Germinal center (tissue), 1 donor: ENCODE measurements at places on chromosomes 12 and 14.

DNA sequence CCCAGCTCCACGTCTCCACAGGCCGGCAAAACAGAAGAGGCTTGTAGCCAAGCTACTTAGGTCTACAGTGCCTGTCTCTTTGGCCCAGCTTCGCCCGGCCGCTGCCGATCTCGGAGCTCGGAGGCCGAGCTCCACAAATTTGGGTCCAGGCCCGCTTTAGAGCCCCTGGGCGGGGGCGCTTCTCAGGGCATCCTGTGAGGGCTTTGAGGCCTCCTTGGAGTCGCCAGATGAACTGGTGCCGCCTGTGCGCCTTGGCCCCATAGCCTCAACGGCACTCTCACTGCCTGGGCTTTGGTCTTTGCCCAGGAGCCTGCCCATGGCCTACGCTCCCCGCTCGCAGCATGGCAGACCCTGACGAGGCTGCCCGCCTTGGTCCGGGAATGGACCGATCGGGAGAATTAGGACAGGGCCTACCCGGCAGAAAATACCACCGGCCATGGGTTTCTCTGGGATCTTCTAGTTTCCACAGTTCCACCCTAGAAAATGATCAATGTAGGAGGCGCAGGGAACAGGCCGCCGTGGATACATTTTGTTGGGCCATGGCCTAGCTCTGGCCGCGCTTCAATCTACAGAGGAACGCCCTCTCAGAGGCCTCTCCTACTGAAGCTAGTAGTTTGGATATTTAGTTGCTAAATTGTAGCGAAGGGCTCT lies 953 bp upstream of the NKX2-8 start:
- no peak for DNase-seq

DNA sequence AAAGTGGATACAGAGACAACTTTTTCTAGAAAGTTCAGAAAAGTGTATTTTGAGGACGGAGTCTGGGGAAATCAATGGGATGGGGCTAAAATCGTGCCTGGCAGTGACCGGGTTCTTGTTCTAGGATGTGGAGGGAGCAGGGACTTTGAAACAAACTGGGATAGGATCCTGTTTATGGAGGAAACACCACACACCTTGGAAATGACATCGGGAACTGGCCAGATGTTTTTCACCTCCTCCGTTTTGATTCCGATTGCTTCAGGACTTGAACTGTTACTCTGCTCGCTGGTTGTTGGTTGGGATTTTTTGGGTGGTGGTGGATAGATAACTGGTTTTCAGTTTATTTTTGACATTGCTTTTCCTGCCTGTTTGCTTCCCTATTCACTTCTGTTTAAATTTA lies 506 bp downstream of the EMP1 start:
- no peak for DNase-seq

- DNase-seq = no peak
Measured at GRCh38 chr12:26271024-26271423, 75.7 kb downstream of the SSPN start.

GRCh38 chr14:79083356-79083755 lies 913.2 kb downstream of the NRXN3 start:
- no peak for DNase-seq

DNA sequence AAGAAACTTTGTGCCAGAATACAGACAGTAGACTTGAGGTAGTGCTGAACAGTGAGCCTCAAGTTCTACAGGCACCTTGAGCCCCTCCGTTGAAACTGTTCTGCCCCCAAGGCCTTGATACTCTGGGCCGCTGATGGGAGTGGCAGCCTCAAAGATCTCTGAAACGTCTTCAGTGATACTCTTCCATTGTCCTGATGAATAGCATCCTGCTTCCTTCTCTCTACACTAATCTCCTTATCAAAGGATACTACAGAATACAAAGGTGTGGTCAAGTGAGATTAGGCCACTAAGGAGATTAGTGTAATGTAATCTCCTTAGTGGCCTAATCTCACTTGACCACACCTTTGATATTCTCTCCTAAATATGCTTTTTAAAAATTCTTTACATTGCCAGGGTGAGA lies 419.8 kb upstream of the SEL1L start:
- no peak for DNase-seq

DNA sequence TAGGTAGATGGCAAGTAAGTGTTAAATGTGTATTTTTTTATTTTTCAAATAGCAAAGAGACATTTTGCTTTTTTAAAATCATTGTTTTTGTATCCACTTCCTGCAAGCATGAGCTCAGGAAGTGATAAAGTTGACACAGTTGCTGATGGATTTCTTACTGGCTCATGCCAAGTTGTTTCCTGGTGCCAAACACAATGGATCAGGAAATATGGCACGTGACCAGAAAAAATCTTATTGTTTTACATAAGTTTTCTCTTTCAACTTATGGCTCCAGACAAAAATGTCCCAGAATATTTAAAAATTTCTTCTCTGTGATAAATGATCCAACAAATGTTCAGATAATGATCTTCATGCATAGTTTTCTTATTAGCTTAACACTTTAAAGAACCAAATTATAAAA lies 1279.1 kb upstream of the FLRT2 start:
- DNase-seq = no peak

GRCh38 chr14:92362781-92363235 lies 39.8 kb downstream of the SLC24A4 start:
- no peak for DNase-seq
